BE2C (cell line): ENCODE measurements at places on chromosomes 6 and 20.

DNA sequence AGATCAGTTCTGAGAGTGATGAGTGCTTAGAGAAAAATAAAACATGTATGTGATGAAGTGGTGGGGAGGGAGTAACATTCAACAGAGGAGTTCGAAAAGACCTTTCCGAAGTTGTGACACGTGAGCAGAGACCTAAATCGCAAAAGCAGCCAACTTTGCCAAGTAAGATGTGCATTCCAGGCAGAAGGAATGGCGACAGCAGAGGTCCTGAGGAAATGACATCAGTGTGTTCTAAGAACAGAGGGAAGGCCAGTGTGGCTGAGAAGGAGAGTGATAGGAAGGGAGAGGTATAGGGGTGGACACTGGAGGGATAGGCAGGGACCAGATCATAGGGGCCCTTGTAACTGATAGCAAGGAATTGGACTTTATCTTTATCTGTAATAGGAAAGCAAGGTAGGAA lies 51.3 kb downstream of the ADAT2 start:
- no peak for DNase-seq

DNA sequence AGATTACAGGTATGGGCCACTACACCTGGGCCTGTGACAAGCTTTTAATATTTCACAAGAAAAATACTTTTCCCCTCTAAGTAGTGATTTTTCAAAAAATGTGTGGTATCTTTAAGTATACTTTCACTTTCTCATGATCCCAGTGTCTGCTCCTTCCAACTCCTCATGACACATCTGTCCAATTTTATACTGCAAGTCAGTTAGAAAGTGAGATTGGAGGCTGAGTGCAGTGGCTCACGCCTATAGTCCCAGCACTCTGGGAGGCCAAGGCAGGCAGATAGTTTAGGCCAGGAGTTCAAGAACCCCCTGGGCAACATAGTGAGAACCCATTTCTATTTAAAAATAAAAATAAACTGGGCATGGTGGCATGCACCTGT lies 20.2 kb downstream of the PIM1 start:
- no peak for DNase-seq

GRCh38 chr6:381742-382461 lies 9.7 kb upstream of the IRF4 start:
- no peak for DNase-seq

DNA sequence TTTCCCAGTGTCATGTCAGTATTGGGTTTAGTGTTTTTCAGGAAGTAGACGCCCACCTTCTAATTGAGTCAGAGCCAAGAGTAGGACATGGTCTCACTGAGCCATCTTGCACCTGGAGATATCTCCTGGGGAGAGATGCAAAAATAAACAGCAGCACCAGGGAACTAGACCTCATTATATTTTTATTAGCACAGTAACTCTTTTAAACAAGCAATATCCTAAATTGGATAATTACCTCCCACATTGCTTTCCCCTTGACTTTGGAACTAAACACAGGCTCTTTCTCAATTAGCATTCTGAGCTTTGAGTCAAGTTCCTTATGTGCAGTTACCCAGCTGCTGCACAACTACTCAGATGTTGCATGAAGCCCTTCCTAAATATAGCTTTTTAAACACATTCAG lies 175.4 kb downstream of the IBTK start:
- no peak for DNase-seq

DNA sequence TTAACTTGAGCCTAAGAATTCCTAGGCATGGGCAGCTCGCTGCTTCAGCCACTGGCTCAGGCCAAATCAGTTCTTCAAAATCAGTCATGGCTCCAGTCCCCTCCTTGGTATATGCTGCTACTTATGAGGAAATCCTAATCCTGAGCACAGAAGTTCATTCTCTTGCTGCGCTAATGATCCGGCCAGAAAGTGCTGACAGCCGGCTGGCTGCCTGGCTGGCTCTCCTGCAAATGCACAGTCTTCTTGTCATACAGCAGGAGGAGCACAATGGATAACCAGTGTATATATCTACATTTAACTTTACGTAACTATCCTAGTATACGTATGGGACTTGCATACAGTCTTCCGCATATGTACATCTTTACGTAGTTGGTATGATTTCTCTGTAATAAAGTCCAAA lies 500.8 kb downstream of the PRKN start:
- DNase-seq, result no peak

GRCh38 chr6:39806278-39806677 lies 14.1 kb downstream of the DAAM2 start:
- DNase-seq, result no peak

GRCh38 chr20:43916881-43917371 lies 2.3 kb downstream of the TOX2 start:
- no peak for DNase-seq

DNA sequence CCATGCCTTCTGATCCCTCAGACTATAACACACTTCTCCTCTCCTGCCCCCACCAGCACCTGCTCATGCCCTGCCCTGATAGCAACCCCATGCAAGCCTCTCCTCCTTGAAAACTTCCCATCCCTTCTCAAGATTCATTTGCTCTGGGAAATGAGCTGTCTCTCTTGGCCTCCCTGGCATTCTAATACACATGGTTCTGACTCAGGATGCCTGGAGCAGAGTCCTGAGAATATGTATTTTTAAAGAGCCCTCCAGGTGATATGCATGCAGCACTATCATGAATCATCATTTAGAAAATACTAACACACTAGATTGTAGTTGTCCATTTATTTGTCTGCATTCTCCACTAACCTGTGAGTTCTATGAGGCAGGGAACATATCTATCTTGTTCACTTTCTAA lies 26.6 kb downstream of the HDGFL1 start:
- DNase-seq, result no peak
